ENCODE measurements at places on chromosomes 12 and 14. TPM values are rescaled to one million over a fixed set of nuclear protein-coding genes. Genes with fewer than 3 reads are reported as not detected.

STX2 gene
- total RNA-seq, result 34.7 TPM

KIF21A gene
- total RNA-seq, result 13.6 TPM

DNA sequence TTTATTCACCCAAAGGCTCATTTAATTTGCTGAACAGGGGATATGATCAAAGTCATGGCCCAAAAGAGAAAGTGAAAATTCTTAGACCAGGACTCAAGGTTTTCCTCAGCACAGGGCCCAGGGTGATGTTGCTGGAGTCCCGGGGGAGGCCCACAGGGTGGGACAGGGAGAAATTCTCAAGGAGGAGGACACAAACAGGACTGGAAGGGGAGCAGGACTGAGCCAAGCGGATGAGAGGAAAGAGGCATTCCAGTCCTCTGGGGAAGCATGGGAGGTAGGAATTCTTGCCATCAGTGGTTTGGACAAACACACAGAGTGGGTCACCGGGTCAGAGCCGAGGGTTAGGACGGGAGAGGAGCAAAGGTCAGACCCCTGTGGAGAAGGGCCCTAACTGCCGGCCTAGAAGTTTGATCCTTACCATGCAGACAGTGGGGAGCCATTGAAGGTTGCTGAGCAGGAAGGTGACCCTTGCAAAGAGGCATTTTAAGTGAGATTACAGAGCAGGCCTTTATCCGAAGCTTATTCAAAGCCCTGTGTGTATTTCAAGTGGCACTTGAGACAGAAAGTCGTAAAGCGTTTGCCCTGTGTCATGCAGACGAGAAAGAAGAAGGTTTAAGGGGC lies 68.4 kb upstream of the PTGR2 start:
- DNase-seq, result no peak

GRCh38 chr14:74219277-74220205 lies 19.7 kb upstream of the VSX2 start:
- DNase-seq, result no peak

- no peak for DNase-seq
Measured at GRCh38 chr14:91929700-91930099, 17.8 kb downstream of the FBLN5 start.

DNA sequence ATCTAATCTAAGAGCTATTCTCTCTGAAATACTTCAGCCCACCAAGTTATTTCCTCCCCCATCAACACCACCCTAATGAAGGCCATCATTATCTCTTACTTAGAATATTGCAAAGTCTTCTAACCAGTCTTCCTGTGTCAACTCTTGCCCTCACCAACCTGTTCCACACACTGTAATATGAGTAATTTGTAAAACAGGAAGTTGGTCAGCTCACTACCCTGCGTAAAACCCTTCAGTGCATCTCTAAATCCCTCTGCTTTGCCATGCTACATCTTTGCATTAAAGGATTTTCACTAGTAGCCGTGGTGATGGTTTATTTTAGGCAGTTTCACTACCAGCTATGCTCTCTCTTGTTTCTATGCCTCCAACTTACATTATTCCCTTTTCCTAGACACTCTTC lies 70.0 kb downstream of the KIF21A start:
- peak; percentile 6 for DNase-seq

- DNase-seq, result peak; percentile 51
Measured at GRCh38 chr14:79186523-79186922, 1016.4 kb downstream of the NRXN3 start.

DNA sequence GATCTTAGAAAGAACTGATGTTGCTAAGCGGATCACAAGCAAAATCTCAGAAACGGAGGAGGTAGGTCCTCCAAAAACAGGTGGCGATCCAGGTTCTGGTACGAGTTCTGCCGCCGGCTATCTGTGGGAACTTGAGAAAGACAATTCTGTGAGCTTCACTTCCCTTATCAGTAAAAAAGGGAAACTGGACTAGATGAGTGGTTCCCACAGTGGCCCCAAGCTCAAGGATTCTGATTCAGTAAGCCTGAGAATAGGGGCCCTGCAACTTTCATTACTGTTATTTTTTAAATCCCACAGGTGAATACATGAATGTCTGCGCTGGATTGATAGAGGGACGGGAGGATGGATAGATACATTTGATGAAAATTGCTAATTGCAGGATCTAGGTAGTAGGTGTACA lies 160.2 kb downstream of the PPM1H start:
- no peak for DNase-seq

GRCh38 chr12:104063712-104064030 lies 660 bp upstream of the HCFC2 start:
- peak; percentile 52 for DNase-seq

DNA sequence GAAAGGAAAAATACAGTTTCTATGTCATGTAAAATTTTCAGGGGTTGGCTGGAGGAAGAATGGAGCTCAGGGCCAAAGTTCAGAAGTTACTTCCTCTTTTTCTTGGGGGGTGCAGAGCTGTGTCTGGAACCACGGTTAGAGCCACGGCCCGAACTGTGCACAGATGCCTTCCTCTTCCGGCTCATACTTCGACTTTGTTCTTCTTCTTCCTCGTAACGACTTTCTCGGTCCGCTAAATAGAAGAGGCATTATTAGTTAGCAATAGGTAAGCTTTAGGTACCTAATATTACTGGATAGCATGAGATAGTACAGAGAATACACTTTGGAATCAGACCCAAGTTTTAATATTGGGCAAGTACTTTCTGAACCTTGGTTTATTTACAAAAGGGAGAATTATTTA lies 31.2 kb downstream of the SUPT16H start:
- DNase-seq, result no peak

- no peak for DNase-seq
Measured at GRCh38 chr14:33457617-33458016, 493.3 kb downstream of the EGLN3 start.

DNA sequence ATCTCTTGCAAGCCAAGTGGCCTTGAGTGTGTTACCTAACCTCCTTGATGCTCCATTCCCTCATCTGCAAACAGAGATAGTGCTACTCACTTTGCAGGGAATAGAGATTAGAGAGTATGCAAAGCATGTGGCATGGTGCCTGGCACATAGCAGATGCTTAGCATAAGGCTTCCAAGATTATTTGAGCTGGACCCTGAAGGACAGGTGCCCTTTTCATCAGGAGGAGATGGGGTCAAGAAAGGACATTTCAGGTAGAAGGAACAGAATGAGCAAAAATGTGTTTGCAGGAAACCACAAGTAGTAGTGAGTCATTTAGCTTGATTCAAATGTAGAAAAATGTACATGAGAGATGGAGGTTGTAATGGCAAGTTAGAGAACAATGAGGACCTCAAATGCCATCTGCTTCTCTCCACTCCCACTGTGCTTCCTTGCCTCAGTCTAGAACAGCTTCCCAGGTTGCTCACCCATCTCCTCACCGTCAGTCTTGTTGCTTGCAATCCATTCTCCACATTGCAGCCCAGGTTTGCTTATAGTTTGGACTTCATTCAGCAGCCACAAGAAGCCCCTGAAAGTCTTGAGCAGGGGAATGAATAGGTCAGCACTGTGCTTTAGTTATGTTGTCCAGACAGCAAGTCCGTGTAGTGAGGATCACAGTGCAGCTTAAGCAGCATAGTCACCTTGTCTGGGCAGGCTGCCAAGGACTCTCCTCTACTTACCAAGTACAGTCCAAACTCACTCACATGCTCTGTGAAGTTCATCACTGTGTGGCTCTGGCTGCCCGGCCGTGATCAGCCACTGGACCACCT lies 536.3 kb upstream of the CCDC196 start:
- no peak for DNase-seq

- DNase-seq, result no peak
Measured at GRCh38 chr14:90576981-90577660, 180.3 kb downstream of the CALM1 start.

Measured in dermis blood vessel endothelial cell (primary cell).